ENCODE measurements at places on chromosomes 3 and 15. TPM values are rescaled to one million over a fixed set of nuclear protein-coding genes. Genes with fewer than 3 reads are reported as not detected.

Gene GABRG3
- not detected for total RNA-seq

Gene NDN
- total RNA-seq = 52.4 TPM

- peaks cover 1% of the 10 kb centered on the region for H3K36me3 ChIP-seq
- no peaks in the 10 kb centered on the region for H3K27me3 ChIP-seq
- no peak for DNase-seq
- H3K27ac ChIP-seq = no peak overlapping the region
- no peaks in the 10 kb centered on the region for H3K4me1 ChIP-seq
- H3K4me3 ChIP-seq = no peak overlapping the region
These were observed 79.0 kb downstream of the CHD2 start for GRCh38 chr15:92979011-92979701.

GRCh38 chr3:149343951-149344350 is 10.5 kb upstream of the TM4SF18 start:
- no peaks in the 10 kb centered on the region for H3K27me3 ChIP-seq
- H3K4me1 ChIP-seq = peaks cover 3% of the 10 kb centered on the region
- DNase-seq = no peak
- no peak overlapping the region for H3K4me3 ChIP-seq
- H3K27ac ChIP-seq = no peak overlapping the region

- DNase-seq = no peak
- H3K4me3 ChIP-seq = no peak overlapping the region
These were observed 198.5 kb downstream of the FOXP1 start for GRCh38 chr3:71384837-71385716.

- peaks cover 8% of the 10 kb centered on the region for H3K36me3 ChIP-seq
- H3K27ac ChIP-seq = no peak overlapping the region
- no peaks in the 10 kb centered on the region for H3K4me1 ChIP-seq
- no peaks in the 10 kb centered on the region for H3K27me3 ChIP-seq
These were observed 47.6 kb downstream of the TXNRD3 start for GRCh38 chr3:126607214-126607908.

- H3K4me3 ChIP-seq = no peak overlapping the region
- no peaks in the 10 kb centered on the region for H3K4me1 ChIP-seq
- H3K36me3 ChIP-seq = no peaks in the 10 kb centered on the region
- DNase-seq = no peak
- H3K27me3 ChIP-seq = no peaks in the 10 kb centered on the region
- no peak overlapping the region for H3K27ac ChIP-seq
These were observed 167.5 kb downstream of the SHQ1 start for GRCh38 chr3:72680766-72681165.
